Uterus (tissue), 4 donors: ENCODE measurements at places on chromosomes 2 and 18. TPM values are rescaled to one million over a fixed set of nuclear protein-coding genes. Genes with fewer than 3 reads are reported as not detected.

GRCh38 chr2:119478978-119479295 is 45.3 kb downstream of the SCTR start:
- H3K36me3 ChIP-seq: no peaks in the 10 kb centered on the region
- H3K27ac ChIP-seq: no peak overlapping the region
- no peak for DNase-seq

GRCh38 chr2:180413336-180413735 is 406.2 kb upstream of the CWC22 start:
- no peaks in the 10 kb centered on the region for H3K36me3 ChIP-seq
- H3K27ac ChIP-seq: no peak overlapping the region
- H3K4me1 ChIP-seq: no peaks in the 10 kb centered on the region
- no peaks in the 10 kb centered on the region for H3K27me3 ChIP-seq
- DNase-seq: no peak

DNA sequence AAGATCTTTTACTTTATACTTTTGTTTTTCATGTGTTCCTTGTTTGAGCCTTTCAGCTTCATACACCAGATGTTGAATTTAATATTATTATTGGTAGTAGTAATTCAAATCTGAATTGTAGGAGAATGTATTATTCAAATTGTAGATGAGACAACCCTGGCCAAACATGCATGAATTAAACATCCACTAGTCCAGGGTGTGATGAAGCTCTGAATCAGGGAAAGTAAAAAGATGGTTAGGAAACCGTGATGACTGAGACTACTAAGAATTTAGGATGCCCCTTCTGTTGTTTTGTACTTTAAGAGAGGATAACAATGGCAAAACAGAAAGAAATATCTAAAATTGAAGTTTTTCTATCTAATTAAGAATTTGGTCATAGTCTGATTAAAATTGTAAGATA is 227.8 kb upstream of the CDH2 start:
- no peaks in the 10 kb centered on the region for H3K27me3 ChIP-seq
- no peaks in the 10 kb centered on the region for H3K4me1 ChIP-seq
- H3K4me3 ChIP-seq: no peak overlapping the region
- no peaks in the 10 kb centered on the region for H3K36me3 ChIP-seq
- no peak for DNase-seq
- no peak overlapping the region for H3K27ac ChIP-seq

DNA sequence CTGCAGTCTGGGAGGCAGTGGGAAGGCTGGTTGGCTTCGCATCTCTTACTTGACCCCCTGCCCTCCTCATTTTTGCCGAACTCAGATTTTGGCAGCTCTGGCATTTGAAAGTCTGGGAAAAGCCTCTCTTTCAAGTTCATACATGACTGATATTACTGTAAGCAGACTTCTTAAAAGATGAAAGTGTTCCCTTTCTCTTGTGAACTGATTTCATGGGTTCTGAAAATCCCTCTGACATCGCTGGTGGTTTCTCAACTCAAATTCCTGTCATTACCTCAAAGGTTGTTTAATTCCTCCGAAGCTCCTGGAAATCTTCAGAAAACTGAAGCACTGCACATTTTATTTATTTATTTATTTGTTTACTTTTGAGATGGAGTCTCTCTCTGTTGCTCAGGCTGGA is 16.9 kb upstream of the SLC38A11 start:
- no peaks in the 10 kb centered on the region for H3K36me3 ChIP-seq
- no peak overlapping the region for H3K4me3 ChIP-seq
- H3K27me3 ChIP-seq: no peaks in the 10 kb centered on the region
- no peaks in the 10 kb centered on the region for H3K4me1 ChIP-seq
- no peak for DNase-seq
- no peak overlapping the region for H3K27ac ChIP-seq

DNA sequence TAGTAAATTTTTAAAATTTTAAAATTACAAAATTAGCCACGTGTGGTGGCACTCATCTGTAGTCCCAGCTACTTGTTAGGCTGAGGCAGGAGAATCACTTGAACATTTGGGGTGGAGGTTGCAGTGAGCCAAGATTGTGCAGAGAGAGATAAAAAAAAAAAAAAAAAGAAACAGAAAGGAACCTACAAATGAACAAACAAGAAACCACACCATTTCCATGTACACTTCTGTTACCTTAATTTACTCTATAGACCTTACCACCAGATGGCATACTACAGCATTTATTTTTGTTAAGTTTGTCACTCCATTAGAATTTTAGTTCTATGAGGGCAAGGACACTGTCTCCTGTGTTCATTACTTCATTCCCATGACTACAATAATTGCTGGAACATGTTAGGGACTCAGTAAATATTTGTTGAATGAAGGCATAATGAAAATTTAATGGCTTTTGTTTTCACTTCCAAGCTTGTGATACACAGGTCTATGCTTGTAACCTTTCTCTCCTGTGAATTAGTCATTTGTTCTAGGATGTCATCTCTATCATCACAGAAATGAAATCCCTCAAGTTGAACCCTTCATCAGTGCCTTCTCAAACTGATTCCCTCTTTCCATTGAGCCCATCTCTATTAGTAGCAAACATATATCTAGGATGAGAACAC is 76.0 kb downstream of the ARHGAP15 start:
- no peak overlapping the region for H3K27ac ChIP-seq
- H3K36me3 ChIP-seq: no peaks in the 10 kb centered on the region
- H3K4me3 ChIP-seq: no peak overlapping the region
- H3K27me3 ChIP-seq: no peaks in the 10 kb centered on the region
- H3K4me1 ChIP-seq: no peaks in the 10 kb centered on the region
- no peak for DNase-seq

GRCh38 chr2:45918463-45919159 is 267.1 kb downstream of the PRKCE start:
- no peak for DNase-seq
- H3K4me1 ChIP-seq: no peaks in the 10 kb centered on the region
- no peaks in the 10 kb centered on the region for H3K36me3 ChIP-seq

- H3K27me3 ChIP-seq: no peaks in the 10 kb centered on the region
- peak overlapping the region; percentile 21 for H3K4me3 ChIP-seq
- peak overlapping the region; percentile 63 for H3K27ac ChIP-seq
- no peaks in the 10 kb centered on the region for H3K36me3 ChIP-seq
These were observed 92.8 kb upstream of the OTOS start for GRCh38 chr2:240232961-240233884.

GRCh38 chr2:100344433-100344832 is 22.1 kb upstream of the LONRF2 start:
- no peak overlapping the region for H3K4me3 ChIP-seq
- no peak for DNase-seq
- no peaks in the 10 kb centered on the region for H3K27me3 ChIP-seq
- no peaks in the 10 kb centered on the region for H3K36me3 ChIP-seq
- no peaks in the 10 kb centered on the region for H3K4me1 ChIP-seq

GRCh38 chr18:72107647-72108383 is 436.3 kb downstream of the CBLN2 start:
- H3K27me3 ChIP-seq: no peaks in the 10 kb centered on the region
- H3K4me1 ChIP-seq: no peaks in the 10 kb centered on the region
- DNase-seq: no peak
- H3K36me3 ChIP-seq: no peaks in the 10 kb centered on the region
- H3K4me3 ChIP-seq: no peak overlapping the region

- no peaks in the 10 kb centered on the region for H3K4me1 ChIP-seq
- H3K27me3 ChIP-seq: no peaks in the 10 kb centered on the region
- no peak overlapping the region for H3K4me3 ChIP-seq
- DNase-seq: no peak
- no peak overlapping the region for H3K27ac ChIP-seq
These were observed 256.4 kb upstream of the PXDN start for GRCh38 chr2:2000724-2001061.

DNA sequence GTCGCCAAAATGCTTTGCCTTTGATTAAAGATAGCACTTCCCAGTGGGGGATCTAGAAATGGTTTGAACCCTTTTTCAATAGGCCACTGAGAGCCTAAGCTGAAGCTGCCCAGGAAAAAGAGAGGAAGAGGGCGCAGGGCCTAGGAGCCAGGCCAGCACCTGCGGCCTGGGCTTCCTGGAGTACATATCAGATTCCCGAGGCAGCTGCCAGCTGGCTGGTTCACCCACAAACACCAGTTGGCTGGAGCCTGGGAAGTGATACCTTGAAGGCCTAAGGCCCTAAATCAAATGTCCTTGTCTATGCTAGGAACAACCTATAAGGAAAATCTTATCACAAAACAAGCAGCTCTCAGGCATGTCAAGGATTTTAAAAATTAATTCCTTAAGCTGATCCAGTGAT is 37.1 kb downstream of the ANKRD44 start:
- no peak overlapping the region for H3K4me3 ChIP-seq
- DNase-seq: no peak
- no peaks in the 10 kb centered on the region for H3K27me3 ChIP-seq

DNA sequence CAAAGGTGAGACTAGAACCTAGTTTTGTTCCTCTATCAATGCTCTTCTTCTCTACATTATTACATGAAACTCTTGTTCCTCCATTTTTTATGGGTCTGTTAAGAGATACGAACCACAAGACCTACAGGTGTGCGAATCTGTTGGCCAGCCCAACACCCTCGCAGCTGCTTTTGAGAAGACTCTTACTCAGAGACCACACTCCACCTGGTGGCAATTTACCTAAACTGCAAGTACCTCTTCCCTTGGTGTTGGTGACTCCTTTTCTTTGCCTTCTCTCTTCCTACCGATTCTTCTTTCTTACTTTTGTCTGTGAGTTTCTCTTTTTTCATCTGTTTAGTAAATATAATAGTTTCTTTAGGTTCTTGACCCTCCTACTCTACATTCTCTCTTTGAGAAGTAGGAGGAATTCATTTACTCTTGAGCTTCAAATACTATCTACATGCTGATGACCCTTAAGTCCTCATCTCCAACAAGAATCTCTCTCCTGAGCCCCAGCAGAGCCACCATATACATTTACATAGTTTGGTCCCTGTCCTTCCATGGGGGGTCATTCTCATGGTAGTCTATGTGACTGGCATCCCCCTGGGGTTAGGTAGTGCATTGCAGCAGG is 81.8 kb upstream of the GAREM1 start:
- H3K4me1 ChIP-seq: no peaks in the 10 kb centered on the region
- peak; percentile 28 for DNase-seq
- H3K27me3 ChIP-seq: no peaks in the 10 kb centered on the region
- H3K4me3 ChIP-seq: no peak overlapping the region
- no peak overlapping the region for H3K27ac ChIP-seq

- H3K4me1 ChIP-seq: no peaks in the 10 kb centered on the region
- no peak overlapping the region for H3K27ac ChIP-seq
- H3K36me3 ChIP-seq: no peaks in the 10 kb centered on the region
- H3K4me3 ChIP-seq: no peak overlapping the region
- no peak for DNase-seq
These were observed 673.0 kb downstream of the ARHGAP15 start for GRCh38 chr2:143802242-143802641.

DNA sequence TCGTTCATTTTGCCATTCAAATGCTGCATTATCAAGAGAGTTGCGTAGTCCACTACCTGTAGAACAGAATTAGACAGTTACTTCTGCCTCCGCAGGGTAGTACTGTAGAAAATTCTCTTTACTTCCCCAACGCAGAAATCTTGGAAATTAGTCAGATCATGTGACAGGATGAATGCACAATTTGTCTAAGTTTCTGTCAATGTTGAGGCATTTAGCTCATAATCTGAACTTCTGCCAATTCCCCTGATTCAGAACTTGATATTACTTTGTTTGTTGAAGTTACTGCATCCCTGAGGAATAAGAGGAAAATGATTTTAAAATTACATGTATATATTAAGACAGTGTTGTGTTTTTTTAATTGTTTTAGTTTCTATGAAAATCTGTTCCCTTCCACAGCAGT is 83.4 kb downstream of the TTC27 start:
- H3K4me3 ChIP-seq: no peak overlapping the region
- peaks cover 12% of the 10 kb centered on the region for H3K4me1 ChIP-seq
- DNase-seq: no peak
- H3K36me3 ChIP-seq: no peaks in the 10 kb centered on the region
- H3K27ac ChIP-seq: no peak overlapping the region

DNA sequence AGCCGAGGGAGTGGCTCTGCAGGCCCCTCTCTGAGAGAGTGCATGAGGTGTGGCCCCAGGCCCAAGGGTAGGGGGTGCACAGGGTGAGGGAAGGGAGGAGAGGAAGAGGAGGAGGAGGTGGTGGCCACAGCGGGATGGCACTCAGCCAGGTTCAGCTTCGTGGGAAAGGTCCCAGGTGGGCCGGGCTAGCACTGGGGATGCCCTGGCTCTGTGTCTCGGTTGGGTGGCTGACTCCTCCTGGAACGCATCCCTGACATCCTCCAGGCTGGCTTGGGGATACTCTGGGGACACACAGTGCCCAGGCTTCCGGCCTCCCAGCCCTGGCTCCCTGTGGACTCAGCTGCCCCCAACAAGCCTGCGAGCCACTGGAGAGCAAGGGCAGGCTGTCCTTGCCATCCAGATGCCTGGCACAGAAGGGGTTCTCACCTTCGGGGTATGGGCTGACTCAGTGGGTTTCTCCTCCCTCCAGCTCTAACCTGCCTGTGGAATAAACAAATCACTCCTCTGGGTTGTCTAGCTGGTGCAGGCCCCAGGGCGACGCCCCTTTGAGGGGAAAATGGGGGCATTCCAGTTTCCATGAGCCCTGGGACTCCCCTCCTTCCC is 582 bp upstream of the ZAP70 start:
- no peak overlapping the region for H3K27ac ChIP-seq
- no peak overlapping the region for H3K4me3 ChIP-seq
- no peak for DNase-seq
- no peaks in the 10 kb centered on the region for H3K4me1 ChIP-seq
- H3K36me3 ChIP-seq: no peaks in the 10 kb centered on the region
- no peaks in the 10 kb centered on the region for H3K27me3 ChIP-seq

DNA sequence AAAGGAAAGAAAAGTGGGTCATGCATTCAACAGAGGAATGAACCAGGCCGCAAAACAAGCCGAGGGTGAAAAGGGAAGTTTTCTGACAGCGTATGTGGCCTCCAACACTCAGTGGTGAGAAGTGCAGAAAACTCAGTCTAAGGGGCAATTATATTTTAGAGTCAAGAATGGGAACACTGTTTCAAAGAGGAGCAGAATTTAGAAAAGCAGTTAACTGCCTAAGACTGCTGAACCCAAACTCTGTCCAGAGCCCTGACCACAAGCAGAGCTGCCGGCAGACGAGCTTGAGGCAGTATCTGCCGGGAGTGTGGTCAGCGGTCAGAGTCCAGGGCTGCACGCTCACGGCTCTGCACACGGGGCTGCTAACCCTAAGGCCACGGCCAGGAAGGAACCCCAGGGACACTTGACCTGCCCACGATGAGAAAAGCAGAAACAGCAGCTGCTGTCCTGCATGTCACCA is 347.0 kb upstream of the ID2 start:
- H3K4me3 ChIP-seq: no peak overlapping the region
- H3K4me1 ChIP-seq: no peaks in the 10 kb centered on the region
- no peaks in the 10 kb centered on the region for H3K36me3 ChIP-seq
- no peaks in the 10 kb centered on the region for H3K27me3 ChIP-seq
- DNase-seq: no peak

The LRRC30 gene
- not detected for total RNA-seq

The NYAP2 gene
- not detected for total RNA-seq

The MRPS9 gene
- 24.4 TPM for total RNA-seq

The LCT gene
- total RNA-seq: not detected
